ENCODE measurements at places on chromosomes 4 and X. TPM values are rescaled to one million over a fixed set of nuclear protein-coding genes. Genes with fewer than 3 reads are reported as not detected.

EVC gene
- 39.3 TPM for total RNA-seq

TEX13C gene
- total RNA-seq, result not detected

AREG gene
- 4.0 TPM for total RNA-seq

NWD2 gene
- 0.64 TPM for total RNA-seq

NRK gene
- 3.2 TPM for total RNA-seq

ITM2A gene
- total RNA-seq, result 20.4 TPM

CYBB gene
- 19.7 TPM for total RNA-seq

TRMT2B gene
- total RNA-seq, result 4.5 TPM

IGSF1 gene
- 1.5 TPM for total RNA-seq

FHIP1A gene
- total RNA-seq, result not detected

SLC4A4 gene
- 0.32 TPM for total RNA-seq

FRAS1 gene
- total RNA-seq, result 0.75 TPM

WDR45 gene
- 169 TPM for total RNA-seq

RADX gene
- not detected for total RNA-seq

ZFP92 gene
- 0.96 TPM for total RNA-seq

PAGE1 gene
- not detected for total RNA-seq

JCHAIN gene
- total RNA-seq, result 4.0 TPM

GJB1 gene
- total RNA-seq, result not detected

CLCN4 gene
- 4.4 TPM for total RNA-seq

RBMXL3 gene
- not detected for total RNA-seq

LDB2 gene
- 137 TPM for total RNA-seq

AFM gene
- total RNA-seq, result not detected

DACH2 gene
- not detected for total RNA-seq

PLP1 gene
- 5.9 TPM for total RNA-seq

MAMLD1 gene
- 15.4 TPM for total RNA-seq
